ENCODE measurements at places on chromosomes 11 and 22. TPM values are rescaled to one million over a fixed set of nuclear protein-coding genes. Genes with fewer than 3 reads are reported as not detected.

Gene ESAM
- total RNA-seq, result 12.4 TPM

Gene LAYN
- total RNA-seq, result 5.0 TPM

Gene FGF3
- total RNA-seq, result not detected

Gene OR52L1
- total RNA-seq, result not detected

Gene MMP10
- 0.95 TPM for total RNA-seq

Gene C11orf97
- total RNA-seq, result not detected

Gene ACRV1
- not detected for total RNA-seq

Gene LRRC32
- total RNA-seq, result 0.15 TPM

Gene KCNE3
- total RNA-seq, result not detected

Gene RGL4
- total RNA-seq, result not detected

Gene NCAM1
- not detected for total RNA-seq

Gene MMP7
- total RNA-seq, result 23.0 TPM

Gene CRYBA4
- not detected for total RNA-seq

Gene PNPLA5
- not detected for total RNA-seq

Gene TRIM49B
- not detected for total RNA-seq

Gene ACR
- total RNA-seq, result not detected

Gene CDON
- 2.0 TPM for total RNA-seq

Gene OR4C16
- total RNA-seq, result not detected

Gene IRAG1
- total RNA-seq, result 0.05 TPM

Gene DEUP1
- total RNA-seq, result not detected

Gene CD44
- total RNA-seq, result 794 TPM

Gene CNTF
- 1.5 TPM for total RNA-seq

Gene SMCO4
- total RNA-seq, result 7.7 TPM

Gene EHF
- 0.61 TPM for total RNA-seq

Gene OLFML1
- not detected for total RNA-seq

Gene TTC28
- 3.0 TPM for total RNA-seq

Gene JRKL
- 5.2 TPM for total RNA-seq

Gene TUBA8
- total RNA-seq, result 0.67 TPM

Gene SCGB1D1
- total RNA-seq, result not detected

Gene PPP2R5B
- total RNA-seq, result 5.5 TPM

Gene SF3A1
- total RNA-seq, result 61.9 TPM

Gene DCPS
- 18.4 TPM for total RNA-seq

Gene SHANK3
- 3.9 TPM for total RNA-seq

Gene GLYAT
- total RNA-seq, result not detected

Gene FAM180B
- total RNA-seq, result not detected

Gene DLG2
- 0.33 TPM for total RNA-seq

Gene SLC16A8
- total RNA-seq, result not detected

Gene C11orf86
- 57.8 TPM for total RNA-seq

Gene KRTAP5-9
- total RNA-seq, result 0.12 TPM

Gene IL17REL
- not detected for total RNA-seq

Gene OR5P2
- total RNA-seq, result not detected

Gene APOL1
- total RNA-seq, result 7.7 TPM

Gene PCSK7
- 17.4 TPM for total RNA-seq

Gene ENTHD1
- not detected for total RNA-seq

Gene SMC1B
- total RNA-seq, result 0.02 TPM

Gene RFPL3
- not detected for total RNA-seq

Gene VPREB1
- not detected for total RNA-seq

Gene SPINDOC
- 52.9 TPM for total RNA-seq

Gene IFITM5
- total RNA-seq, result not detected

Gene TMEM191C
- 1.1 TPM for total RNA-seq

Gene ADORA2A
- 1.0 TPM for total RNA-seq

Gene SORL1
- 1.6 TPM for total RNA-seq

Gene PATE2
- total RNA-seq, result not detected

Measured in A549 treated with CpdA at 1 μM for 4 hours (cell line).